ENCODE measurements at places on chromosomes 2 and 18. TPM values are rescaled to one million over a fixed set of nuclear protein-coding genes. Genes with fewer than 3 reads are reported as not detected.

The CFAP221 gene
- 5.6 TPM for total RNA-seq

The CEBPZ gene
- 65.0 TPM for total RNA-seq

The MOB1A gene
- total RNA-seq, result 52.6 TPM

The OTOS gene
- 0.94 TPM for total RNA-seq

The GALNT5 gene
- 0.16 TPM for total RNA-seq

The SERPINB10 gene
- not detected for total RNA-seq

The GAREM2 gene
- total RNA-seq, result 7.0 TPM

The SNED1 gene
- 3.3 TPM for total RNA-seq

The LIMS2 gene
- 1.2 TPM for total RNA-seq

The CCDC85A gene
- total RNA-seq, result 38.8 TPM

The REG3G gene
- total RNA-seq, result not detected

The COL3A1 gene
- total RNA-seq, result 129 TPM

The NDC80 gene
- 3.6 TPM for total RNA-seq
